Skin of body (tissue), 3 donors: ENCODE measurements at places on chromosomes 1 and 21. TPM values are rescaled to one million over a fixed set of nuclear protein-coding genes. Genes with fewer than 3 reads are reported as not detected.

The MAP3K21 gene
- 1.5 TPM for total RNA-seq

The HSPB7 gene
- total RNA-seq: 3.0 TPM

The PTGS2 gene
- total RNA-seq: 18.6 TPM

The TINAGL1 gene
- total RNA-seq: 28.6 TPM

The OR2M3 gene
- total RNA-seq: not detected

The TEDDM1 gene
- total RNA-seq: not detected

The PDZK1IP1 gene
- 5.2 TPM for total RNA-seq

The HES3 gene
- total RNA-seq: not detected

The RCC2 gene
- 38.5 TPM for total RNA-seq

The TNFRSF25 gene
- total RNA-seq: 11.6 TPM

The AGT gene
- 6.0 TPM for total RNA-seq

The GPR25 gene
- total RNA-seq: not detected
